ENCODE measurements at places on chromosomes 2 and 18.

- DNase-seq, result no peak
Observed at GRCh38 chr2:27991146-27991545, 100.6 kb downstream of the BABAM2 start.

DNA sequence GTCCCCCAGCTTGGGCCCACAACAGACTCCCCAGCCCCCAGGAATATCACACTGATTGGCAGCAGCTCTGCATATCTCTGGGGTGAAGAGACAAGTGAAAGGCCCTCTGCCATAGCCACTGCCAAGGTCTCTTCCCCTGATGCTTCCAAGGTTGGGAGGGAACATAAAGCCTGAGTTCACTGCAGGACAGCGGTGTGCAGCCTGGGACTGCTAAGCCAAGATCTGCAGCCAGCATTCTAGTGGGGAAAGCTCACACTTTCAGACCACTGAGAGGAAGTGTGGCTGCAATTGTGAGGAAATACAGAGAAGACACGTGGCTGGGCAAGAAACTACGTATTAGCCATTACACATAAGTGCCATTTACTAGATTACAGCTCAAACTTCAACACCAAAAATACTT, 100.7 kb downstream of the MAIP1 start:
- DNase-seq, result no peak

DNA sequence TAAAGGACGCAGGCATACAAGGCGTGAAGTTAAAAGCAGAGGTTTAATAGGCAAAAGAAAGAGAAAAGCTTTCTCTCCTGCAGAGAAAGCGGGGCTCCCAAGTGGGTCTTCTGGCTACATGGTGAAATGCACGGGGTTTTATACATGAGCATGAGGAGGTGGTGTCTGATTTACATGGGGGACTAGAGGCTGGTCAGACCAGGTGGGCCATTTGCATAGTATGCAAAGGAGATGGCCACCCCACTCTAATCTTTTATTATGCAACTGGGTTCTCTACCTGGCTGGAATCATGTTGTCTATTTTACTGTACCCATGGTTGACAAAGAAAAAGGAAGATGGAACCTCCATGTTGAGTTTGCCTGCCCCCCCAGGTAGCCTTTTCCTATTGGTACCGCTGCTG, 356.2 kb downstream of the KCNJ3 start:
- no peak for DNase-seq

GRCh38 chr2:57126410-57126809, 920.2 kb upstream of the VRK2 start:
- DNase-seq, result no peak

GRCh38 chr2:16114836-16115235, 174.5 kb downstream of the MYCN start:
- no peak for DNase-seq

DNA sequence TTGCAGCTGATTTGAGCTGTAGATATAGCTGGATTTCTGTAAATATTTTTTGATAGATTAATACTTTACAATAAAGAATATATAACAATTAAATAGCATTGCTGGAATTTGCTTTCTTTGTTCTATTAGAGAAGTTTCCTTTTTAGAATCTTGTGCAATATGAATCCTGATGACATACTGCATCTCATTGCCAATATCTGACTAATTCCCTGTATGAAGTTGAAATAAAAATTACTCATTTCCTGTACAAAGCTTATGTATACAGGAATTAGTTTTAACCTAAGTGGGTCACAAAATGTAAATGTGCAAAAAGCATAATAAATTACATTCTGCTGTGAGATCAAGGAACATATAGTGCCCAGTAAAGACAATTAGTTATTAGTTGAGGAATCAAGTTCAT, 72.8 kb upstream of the TMEFF2 start:
- no peak for DNase-seq

DNA sequence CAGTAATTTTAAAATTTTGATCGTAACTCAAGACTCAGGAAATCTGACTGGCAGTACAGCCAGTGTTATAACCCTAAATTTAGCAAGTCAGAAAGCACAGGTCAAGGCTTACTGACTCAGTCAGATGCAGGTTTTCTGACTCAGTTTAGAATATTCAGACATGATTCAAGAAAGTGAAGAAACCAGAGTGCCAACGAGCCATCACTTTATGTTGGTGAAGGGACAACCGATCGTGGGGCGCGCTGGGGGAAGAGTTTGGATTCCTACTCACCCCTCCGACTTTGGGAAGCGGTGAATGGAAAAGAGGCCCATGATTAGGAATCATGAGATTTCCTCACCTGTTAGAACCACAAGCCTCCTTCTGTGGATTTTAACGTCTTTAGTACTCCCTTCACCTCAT, 998 bp downstream of the RNF149 start:
- peak; percentile 18 for DNase-seq

- no peak for DNase-seq
Observed at GRCh38 chr2:223788826-223789225, 48.6 kb downstream of the AP1S3 start.

GRCh38 chr2:70918016-70918415, 17.7 kb upstream of the ATP6V1B1 start:
- no peak for DNase-seq

DNA sequence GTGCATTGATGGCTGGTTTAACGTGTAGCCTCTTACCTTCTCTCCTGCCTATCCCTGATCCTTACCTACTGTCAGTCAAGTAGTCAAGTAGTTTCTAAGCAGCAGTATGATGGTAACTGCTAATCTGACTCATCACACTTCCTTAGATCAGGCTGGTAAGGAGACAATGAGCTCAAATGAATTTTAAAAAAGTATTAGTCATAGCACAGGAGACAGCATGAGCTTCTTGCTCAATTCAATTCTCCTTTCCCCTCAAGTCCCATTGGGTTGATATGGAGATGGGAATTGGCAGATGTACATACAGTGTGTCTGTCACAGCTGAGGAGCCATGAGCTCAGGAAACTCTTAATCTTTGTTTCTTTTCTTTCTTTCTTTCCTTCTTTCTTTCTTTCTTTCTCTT, 799.7 kb downstream of the LRP1B start:
- DNase-seq, result no peak

DNA sequence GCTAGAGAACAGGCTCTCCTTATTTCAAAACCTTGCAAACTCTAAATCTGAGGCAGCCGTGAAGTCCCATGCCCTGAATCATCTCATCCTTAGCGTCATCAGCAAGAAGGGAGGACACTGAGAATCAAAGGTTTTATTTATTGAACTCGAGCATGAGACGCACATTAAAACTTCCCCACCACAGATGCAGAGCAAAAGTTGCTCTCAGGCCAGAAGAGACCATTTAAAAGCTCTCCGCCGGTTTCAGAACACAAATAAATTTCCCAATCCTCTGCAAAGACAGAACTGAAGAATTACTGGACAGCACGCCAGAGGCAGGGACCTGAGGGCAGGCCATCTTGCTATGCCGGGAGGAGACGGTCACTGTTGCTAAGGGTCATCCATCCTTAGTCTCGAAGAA, 1.3 kb downstream of the AMMECR1L start:
- DNase-seq, result no peak

- DNase-seq, result no peak
Observed at GRCh38 chr2:238238311-238238765, 1.5 kb downstream of the HES6 start.

GRCh38 chr2:86484385-86484784, 43.2 kb downstream of the KDM3A start:
- DNase-seq, result no peak

DNA sequence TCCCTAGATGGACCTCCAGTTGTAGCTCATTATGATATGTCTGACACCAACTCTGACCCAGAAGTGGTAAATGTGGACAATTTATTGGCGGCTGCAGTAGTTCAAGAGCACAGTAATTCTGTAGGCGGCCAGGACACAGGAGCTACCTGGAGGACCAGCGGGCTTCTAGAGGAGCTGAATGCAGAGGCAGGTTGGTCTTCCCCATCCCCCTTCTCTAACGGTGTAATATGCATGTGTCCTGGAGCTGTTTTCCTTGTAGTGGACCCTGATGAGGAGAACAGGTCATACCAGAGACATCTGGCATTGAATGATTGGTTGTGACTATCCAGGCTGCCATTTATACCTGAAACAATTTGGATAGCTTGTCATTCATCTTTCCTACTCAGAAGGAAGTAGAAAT, 135.8 kb downstream of the HAUS1 start:
- DNase-seq, result no peak

- no peak for DNase-seq
Observed at GRCh38 chr2:211161236-211161635, 604.8 kb downstream of the CPS1 start.

GRCh38 chr2:148201075-148202004, 180.4 kb downstream of the MBD5 start:
- DNase-seq, result no peak

- peak; percentile 37 for DNase-seq
Observed at GRCh38 chr2:216491793-216492596, 6.6 kb upstream of the RPL37A start.

- DNase-seq, result peak; percentile 19
Observed at GRCh38 chr18:64037812-64038414, 68.0 kb downstream of the SERPINB8 start.

- DNase-seq, result no peak
Observed at GRCh38 chr2:198077477-198077876, 273.1 kb downstream of the PLCL1 start.

DNA sequence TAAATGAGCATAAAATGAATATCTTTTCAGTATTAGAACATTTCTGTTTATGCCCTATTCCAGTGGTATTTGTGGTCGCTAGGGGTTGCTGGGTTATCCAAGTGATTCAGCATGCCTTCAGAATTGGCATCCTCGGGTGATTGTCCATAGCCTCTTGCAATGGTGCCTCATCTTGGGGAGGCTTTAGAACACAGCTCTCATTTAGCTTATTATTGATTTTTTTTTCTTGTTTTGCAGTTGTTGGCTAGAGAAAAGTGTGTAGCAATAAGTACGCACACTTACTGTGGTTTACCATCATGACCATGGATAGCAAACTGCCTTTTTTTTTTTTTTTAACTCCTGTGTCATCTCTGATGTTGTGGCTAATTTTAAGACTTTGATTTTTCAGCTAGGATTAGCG, 33.6 kb downstream of the PLEKHA3 start:
- no peak for DNase-seq

- DNase-seq, result no peak
Observed at GRCh38 chr18:53817976-53818950, 406.2 kb downstream of the MBD2 start.

DNA sequence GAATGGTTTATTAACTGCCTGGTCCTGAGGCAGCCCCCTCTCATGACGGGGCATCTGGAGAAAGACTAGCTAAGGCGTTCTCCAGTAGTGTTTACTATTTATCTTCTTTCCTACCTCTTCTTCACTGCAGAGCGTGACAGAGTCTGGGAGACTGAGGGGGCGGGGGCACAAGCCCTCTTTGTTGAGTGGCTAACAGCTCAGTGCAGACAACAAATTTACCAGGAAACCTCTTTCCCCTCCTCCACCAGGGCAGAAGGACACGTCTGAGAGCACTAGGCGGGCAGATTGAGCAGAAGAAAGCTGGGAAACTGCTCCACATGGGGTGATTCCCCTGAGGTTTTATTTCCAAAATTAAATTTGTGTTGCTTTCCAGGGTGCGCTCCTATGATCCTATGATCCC, 322.1 kb downstream of the CNTNAP5 start:
- DNase-seq, result no peak

- DNase-seq, result no peak
Observed at GRCh38 chr2:79788952-79789651, 276.3 kb downstream of the CTNNA2 start.

GRCh38 chr18:24659827-24660720, 199.6 kb downstream of the HRH4 start:
- no peak for DNase-seq

DNA sequence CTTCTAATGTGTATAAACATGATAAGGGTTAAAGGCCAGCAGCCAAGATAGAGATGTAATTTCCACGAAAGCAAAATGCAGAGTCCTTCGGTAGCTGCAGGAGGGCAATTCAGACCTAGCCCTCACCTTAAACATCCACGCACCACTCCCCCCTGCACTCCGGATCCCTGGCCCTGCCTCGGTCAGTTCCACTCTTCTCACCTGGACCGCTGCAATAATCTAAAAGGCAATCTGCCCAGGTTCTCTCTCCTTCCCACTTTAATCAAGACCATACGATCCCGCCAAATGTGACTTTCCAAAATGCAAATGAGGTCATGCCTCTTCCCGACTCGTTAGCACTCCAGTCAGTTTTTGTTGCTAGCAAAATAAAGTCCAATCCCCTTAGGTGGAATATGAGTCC, 485.2 kb downstream of the EIPR1 start:
- DNase-seq, result no peak

GRCh38 chr18:56570978-56571377, 67.4 kb downstream of the TXNL1 start:
- no peak for DNase-seq

DNA sequence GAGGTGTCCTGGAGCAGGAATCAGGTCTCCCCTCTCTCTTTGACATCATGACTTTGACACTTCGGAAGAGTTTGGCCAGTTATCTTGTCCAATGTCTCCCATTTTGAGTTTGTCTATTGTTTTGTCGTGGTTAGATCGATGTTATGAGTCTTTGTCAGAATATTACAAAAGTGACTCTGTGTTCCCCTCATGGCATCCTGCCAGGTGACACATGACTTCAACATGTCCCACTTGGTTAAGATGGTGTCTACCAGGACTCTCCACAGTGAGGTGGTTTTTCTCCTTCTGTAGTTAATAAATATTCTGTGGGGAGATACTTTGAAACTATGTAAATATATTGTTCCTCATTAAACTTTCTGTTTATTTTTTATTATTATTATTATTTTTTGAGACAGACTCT, 76.6 kb upstream of the BZW1 start:
- no peak for DNase-seq

DNA sequence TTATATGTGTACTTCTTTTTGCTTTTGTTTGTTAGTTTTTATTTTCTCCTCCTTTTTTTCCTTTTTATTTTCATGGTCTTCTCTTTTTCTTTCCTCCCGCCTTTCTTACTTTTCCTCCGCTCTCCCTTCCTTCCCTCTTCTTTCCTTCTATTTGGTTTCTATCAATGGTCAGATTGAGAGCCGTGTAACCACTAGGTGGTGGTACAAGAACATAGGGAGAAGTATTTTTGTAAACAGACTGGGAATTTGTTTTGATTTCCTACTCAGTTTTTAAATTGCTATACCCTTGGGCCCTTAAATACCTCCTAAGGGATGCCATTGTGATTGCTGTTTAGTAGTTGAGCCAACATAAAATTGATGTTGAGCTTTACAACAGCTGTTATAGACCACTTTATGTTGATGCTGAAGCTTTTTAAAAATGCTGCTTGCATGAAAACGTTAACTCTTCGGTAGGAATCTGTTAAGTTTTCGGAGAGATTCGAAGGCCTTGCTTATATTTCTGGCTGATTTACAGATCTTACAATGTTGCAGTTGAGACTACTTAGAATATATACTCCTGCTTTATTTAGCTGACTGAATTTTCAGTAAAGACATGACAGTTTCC, 124.2 kb downstream of the UBE2E3 start:
- peak; percentile 27 for DNase-seq

GRCh38 chr2:147550995-147551731, 293.7 kb upstream of the ACVR2A start:
- DNase-seq, result no peak

- no peak for DNase-seq
Observed at GRCh38 chr2:21038403-21039073, 5.3 kb downstream of the APOB start.

GRCh38 chr2:240217431-240218301, 77.2 kb upstream of the OTOS start:
- DNase-seq, result no peak
